GM04504 (cell line): ENCODE measurements at places on chromosomes 2 and 18.
A peak's percentile ranks its signal among the peaks of the same experiment; 100 is the strongest.

DNA sequence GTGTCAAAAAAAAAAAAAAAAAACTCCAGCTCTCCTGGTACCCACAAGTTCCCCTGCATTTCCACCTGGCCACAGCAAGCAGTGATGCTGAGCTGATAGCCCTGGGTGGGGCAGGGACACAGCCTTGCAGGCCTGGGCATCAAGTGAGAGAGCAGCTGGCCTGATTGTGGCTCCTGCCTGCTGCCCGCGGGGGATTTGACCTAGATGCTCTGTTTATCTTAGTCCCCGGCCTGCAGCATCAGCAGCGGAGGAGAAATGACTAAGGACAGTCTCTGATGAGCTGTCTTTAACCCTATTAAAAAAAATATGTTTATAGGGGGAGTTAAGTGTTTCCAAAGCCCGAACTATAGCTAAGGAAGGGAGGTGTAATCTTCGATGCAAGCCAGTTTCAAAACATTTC is 102.6 kb downstream of the MTCL1 start:
- DNase-seq: no peak

DNA sequence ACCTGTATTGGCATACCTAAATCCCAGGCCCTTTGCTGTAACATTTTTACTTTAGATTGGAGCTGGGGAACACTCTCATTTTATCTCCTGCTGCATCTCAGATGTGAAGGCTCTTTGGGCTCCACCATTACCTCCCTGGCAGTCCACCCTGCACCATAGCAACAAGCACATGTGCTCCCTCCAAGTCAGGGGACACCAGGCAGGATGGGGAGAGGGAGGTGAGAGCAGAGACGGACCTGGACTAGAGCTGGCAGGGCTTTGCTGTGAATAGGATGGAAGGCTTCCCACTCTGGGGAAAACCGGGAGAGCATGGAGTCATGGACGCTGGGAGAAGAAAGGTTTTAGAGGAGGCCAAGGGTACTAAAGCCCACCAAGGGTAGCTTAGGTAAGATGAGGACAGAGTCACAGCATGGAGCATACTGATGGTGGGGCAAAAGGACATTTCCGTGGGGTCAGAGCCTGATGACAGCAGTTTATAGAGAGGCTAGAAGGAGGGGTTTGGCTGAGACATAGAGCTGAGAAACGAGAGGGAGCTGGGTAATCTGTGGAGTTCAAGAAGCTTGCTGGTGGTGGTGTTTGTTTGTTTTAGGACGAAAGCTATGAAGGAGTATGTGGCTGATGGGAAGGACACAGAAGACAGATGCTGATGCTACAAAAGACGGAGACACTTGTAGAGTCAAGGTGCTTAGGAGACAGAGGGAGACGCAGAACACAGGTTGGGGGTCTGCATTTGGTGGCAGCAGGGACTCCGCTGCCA is 134.8 kb downstream of the COL6A3 start:
- no peak for DNase-seq

GRCh38 chr18:62631173-62631572 is 84.2 kb upstream of the PHLPP1 start:
- DNase-seq: no peak

GRCh38 chr2:113857464-113857863 is 32.4 kb upstream of the ACTR3 start:
- DNase-seq: no peak

- peak; percentile 78 for DNase-seq
These were observed 33.1 kb upstream of the STON1 start for GRCh38 chr2:48496849-48497248.

GRCh38 chr18:8480506-8481328 is 128.5 kb upstream of the RAB12 start:
- DNase-seq: peak; percentile 16

- no peak for DNase-seq
These were observed 32.5 kb downstream of the PTPN18 start for GRCh38 chr2:130388221-130388907.

GRCh38 chr2:12050396-12050795 is 304.0 kb downstream of the LPIN1 start:
- peak; percentile 55 for DNase-seq

DNA sequence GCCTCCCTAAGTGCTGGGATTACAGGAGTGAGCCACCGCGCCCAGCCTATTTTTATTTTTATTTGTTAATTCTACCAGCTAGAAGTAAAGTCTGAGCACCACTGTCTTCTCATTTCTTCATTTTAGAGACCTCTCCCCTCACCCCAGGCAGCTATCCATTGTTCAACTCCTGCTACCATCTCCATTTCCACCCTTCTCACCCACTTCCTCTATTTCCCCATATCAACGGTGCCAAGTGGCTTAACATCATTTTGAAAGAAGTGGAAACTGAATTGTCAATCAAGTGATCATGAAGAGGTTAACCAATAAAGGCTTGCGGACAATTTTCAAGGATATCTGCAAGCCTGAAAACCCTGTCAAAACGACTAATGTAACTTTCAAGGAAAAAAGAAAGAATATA is 323.1 kb downstream of the NBAS start:
- no peak for DNase-seq

DNA sequence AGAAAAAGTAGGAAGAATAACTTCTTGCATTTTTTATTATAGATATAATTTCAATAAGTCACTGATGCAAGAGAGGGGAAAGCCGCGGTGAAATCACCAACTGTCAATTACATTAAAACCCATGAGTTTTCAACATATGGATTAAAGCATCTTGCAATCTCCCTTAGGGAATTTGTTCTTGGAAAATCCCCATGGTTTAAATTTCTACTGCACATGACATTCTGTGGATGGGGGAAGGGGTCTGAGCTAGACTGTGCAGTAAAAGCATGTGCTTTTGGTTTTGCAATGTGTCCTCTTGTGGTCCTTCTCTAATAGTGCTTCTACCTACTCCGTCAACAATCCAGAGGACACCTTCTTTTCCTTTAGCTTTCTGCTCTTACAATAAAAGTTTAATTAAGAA is 894.0 kb downstream of the DCDC2C start:
- DNase-seq: no peak

- DNase-seq: no peak
These were observed 14.2 kb upstream of the SFXN5 start for GRCh38 chr2:73085691-73086090.

- no peak for DNase-seq
These were observed 17.0 kb upstream of the FRZB start for GRCh38 chr2:182883451-182883850.

GRCh38 chr2:96961210-96961950 is 25.0 kb downstream of the FAM178B start:
- no peak for DNase-seq

DNA sequence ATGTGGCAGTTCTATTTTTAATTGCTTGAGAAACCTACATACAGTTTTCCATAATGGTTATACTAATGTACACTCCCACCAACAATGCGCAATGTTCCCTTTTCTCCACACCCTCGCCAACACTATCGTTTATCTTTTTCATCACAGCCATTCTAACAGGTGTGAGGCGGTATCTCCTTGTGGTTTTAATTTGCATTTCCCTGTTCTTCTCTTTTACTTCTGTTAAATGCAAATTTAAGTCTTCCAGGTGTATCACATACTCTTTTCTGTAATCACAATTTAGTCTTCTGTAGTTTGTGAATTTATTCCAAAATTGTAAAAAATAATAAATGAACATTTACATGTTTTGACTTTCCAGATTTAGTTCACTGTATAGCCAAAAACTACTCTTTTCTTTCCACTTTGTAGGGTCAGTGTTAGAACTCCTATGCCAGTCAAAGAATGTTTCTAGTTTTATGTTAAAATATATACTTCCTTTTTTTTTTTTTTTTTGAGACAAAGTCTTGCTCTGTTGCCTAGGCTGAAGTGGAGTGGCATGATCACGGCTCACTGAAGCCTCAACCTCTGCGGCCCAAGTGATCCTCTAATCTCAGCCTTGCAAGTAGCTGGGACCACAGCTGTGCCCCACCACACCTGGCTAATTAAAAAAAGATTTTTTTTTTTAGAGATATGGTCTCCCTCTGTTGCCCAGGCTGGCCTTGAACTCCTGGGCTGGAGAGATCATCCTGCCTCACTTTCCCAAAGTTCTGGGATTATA is 15.4 kb upstream of the ACYP2 start:
- DNase-seq: no peak

- DNase-seq: no peak
These were observed 95.1 kb upstream of the MSH6 start for GRCh38 chr2:47687856-47688255.

DNA sequence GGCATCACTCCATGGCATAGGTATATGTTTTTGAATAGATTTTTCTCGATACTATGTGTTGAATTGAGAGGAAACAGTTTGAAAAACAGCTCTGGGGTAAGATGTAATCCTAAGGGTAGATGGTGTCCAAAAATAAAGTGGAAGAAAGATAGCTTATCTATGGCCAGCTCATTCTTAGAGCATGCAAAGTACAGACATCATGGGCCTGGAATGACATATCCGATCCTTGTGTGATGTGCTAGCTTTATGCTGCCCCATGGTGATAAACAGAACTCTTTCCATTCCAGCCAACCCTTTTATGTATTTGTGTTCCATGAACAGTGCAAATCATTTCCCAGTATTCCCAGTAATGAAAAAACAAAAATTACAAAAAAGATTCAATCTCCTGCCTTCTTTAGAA is 390.2 kb upstream of the NXPH2 start:
- no peak for DNase-seq

DNA sequence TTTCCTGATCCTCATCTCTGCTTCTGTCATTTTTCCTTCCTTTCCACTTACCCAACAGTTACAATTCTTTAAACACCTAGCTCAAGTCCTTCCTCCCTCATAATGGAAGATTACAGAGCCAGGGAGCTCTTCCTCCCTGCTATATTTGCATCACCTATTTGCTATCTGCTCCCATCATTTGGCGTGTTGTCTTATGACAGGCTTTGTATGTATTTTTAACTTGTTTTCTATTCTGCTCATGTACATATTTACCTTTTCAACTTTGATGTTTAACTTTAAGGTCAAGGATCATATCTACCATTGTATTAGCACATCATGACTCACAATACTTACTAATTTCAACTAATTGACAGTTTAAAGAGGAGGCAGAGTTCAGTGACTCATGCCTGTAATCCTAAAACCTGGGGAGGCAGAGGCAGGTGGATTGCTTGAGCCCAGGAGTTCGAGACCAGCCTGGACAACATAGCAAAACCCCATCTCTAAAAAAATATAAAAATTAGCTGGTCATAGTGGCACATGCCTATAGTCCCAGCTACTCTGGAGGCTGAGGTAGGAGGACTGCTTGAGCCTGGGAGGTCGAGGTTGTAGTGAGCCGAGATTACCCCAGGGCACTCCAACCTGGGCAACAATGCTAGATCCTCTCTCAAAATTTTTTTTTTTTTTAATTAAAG is 308.0 kb upstream of the STON1 start:
- no peak for DNase-seq

DNA sequence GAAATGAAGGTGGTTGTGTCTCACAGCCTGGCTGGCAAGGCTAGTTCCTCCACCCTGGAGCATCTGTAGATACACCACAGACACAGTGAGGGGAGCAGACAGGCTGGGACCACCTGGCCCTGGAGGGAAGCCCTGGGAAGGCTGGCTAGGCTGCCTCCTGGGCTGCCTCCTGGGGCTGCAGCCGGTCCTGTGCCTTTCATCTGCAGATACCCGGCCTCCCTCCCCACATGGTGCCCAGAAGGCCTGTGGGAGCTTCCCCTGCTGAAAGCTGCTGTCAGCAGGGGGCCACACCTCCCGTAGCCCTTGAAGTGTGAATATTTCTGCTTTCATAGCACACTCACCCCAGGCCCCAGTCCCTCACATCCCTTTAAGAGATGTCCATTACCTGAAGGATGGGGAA is 37.6 kb downstream of the SDC1 start:
- no peak for DNase-seq

GRCh38 chr2:85175369-85176299 is 42.4 kb downstream of the TCF7L1 start:
- DNase-seq: no peak

DNA sequence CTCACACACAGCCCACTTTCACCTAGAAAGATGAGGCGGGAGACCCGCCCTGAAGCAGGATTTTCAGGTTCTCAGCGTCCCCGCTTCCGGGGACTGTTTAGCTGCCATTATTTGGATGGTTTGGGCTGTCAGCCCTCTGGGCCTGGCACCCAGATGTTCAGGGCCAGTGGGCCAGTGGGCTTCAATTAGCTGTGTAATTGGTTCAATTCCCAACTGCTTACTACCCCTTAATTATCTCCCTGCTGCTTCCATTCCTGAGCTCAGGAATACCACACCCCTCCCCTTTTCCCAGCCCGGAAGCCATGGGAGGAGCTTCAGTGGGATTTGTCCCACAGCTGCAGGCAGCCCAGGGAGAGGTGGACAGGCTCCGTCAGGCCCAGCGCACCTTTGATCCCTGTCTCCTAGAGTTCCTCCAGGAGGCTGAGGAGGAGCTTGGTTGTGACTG is 114.1 kb upstream of the MYCN start:
- no peak for DNase-seq

DNA sequence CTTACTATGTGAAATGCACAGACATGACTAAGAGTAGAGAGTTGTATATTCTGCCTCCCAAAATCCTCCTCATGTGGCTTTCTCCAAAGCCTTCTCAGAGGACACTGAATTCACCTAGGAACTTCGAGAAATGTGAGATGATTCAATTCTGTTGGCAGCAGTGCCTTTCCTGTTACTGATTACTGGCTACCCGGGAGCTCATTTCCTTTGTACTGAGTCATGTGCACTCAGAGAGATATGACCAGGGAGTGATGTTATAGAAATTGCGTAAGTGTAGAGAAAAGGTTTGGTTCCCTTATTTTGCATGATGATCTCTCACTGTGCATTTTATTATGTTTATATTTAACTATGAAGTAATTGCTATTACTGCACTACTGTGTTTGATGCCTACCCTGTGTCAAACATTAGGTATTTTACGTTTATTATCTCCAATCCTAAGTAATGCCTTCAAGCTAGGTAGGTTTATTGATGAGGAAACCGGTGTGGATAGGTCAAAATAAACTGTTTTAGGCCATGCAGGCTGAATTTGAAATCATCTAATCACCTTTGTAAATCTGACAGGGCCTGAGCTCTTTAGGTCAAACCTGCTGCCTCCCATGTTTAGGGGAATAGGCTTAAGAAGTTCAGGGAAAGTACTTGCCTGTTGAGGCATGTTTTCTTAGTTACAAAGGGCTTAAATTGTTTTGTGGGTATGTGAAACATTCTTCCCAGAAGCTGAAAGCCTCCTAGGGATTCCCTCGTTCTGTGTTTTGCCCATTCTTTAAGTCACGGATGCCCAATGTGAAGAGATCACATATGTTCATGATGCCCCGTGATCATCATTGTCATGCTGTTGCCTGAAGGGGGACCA is 86.8 kb downstream of the FMNL2 start:
- peak; percentile 90 for DNase-seq

- DNase-seq: no peak
These were observed 43.9 kb upstream of the RFX8 start for GRCh38 chr2:101518578-101519492.

GRCh38 chr2:45745231-45745630 is 93.8 kb downstream of the PRKCE start:
- no peak for DNase-seq

DNA sequence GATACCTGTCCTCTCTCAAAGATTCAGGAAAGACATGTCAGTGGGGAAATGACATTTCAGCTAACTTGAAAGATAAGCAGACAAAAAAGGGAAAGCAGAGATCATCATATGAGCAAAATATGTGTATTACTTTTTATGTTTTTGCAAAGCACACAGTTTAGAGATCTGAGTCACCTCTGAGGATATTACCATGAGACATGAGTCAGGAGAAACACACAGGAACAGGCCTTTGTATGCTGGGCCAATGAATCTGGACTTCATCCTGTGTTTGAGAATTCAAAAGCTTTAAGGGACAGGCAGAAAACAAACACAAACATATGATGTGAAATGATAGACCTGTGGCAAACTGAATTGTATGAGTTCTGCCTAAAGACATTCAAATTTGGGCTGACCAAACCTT is 306.0 kb upstream of the EPC2 start:
- peak; percentile 34 for DNase-seq
